Activated CD4-positive, alpha-beta memory T cell treated with anti-CD3 and anti-CD28 coated beads for 36 hours (primary cell): ENCODE measurements at places on chromosomes 6 and 20.

DNA sequence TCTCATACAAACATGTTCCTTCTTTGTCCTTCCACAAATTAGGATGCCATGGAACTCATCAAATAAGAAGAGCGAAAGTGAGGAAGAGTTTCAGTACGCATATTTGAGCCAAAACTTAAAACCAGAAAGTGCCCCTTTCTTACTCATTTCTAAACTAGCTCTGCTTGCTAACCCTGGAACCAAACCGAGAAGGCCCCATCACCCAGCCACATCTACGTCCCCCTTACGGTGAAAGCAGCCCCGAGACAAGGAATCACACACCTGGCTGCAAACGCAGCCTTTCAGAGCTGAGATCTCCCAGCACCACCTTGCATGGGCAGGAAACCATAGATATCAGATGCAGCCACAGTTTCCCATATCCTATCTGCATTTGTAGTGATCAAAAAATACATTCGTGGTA lies 28.5 kb downstream of the TRERF1 start:
- H3K36me3 ChIP-seq: no peaks in the 10 kb centered on the region
- DNase-seq: peak; percentile 74
- H3K4me3 ChIP-seq: peak overlapping the region; percentile 18
- H3K27me3 ChIP-seq: no peaks in the 10 kb centered on the region
- H3K4me1 ChIP-seq: peaks cover 57% of the 10 kb centered on the region
- peak overlapping the region; percentile 72 for H3K27ac ChIP-seq

- no peak overlapping the region for H3K27ac ChIP-seq
- no peaks in the 10 kb centered on the region for H3K27me3 ChIP-seq
- H3K4me1 ChIP-seq: no peaks in the 10 kb centered on the region
- H3K4me3 ChIP-seq: no peak overlapping the region
Observed at GRCh38 chr6:41098366-41098765, 25.6 kb downstream of the NFYA start.

GRCh38 chr6:142395266-142395665 lies 93.5 kb downstream of the ADGRG6 start:
- H3K27me3 ChIP-seq: peaks cover 18% of the 10 kb centered on the region
- peaks cover 17% of the 10 kb centered on the region for H3K4me1 ChIP-seq
- DNase-seq: no peak
- no peak overlapping the region for H3K4me3 ChIP-seq

DNA sequence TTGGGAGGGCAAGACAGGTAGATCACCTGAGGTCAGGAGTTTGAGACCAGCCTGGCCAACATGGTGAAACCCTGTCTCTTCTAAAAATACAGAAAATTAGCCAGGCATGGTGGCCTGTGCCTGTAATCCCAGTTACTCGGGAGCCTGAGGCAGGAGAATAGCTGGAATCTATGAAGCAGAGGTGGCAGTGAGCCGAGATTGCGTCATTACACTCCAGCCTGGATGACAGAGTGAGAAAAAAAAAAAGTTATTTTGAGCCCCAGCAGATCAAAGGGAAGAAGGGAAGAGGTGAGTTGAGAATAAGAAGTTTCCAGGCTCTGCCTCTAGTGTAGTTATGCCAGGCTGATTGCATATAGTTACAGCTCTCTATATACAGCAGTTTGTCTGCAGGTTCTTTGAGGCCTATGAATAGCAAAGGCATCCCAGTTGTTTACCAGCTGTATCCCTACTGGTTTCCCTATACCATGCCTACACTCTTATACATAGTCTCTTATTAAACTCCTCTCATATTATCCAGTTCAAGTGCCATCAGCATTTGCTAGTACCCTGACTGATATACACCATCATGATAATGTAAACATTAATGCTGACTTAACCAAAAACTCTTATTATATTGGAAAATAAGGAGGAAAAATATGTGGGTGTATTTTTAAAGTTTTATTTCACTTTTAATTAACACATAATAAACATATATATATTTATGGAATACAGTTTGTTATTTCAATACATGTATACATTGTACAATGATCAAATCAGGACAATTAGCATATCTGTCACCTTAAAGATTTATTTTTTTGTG lies 823.6 kb upstream of the ADGRB3 start:
- H3K4me3 ChIP-seq: no peak overlapping the region
- DNase-seq: no peak
- no peaks in the 10 kb centered on the region for H3K27me3 ChIP-seq
- H3K4me1 ChIP-seq: no peaks in the 10 kb centered on the region

DNA sequence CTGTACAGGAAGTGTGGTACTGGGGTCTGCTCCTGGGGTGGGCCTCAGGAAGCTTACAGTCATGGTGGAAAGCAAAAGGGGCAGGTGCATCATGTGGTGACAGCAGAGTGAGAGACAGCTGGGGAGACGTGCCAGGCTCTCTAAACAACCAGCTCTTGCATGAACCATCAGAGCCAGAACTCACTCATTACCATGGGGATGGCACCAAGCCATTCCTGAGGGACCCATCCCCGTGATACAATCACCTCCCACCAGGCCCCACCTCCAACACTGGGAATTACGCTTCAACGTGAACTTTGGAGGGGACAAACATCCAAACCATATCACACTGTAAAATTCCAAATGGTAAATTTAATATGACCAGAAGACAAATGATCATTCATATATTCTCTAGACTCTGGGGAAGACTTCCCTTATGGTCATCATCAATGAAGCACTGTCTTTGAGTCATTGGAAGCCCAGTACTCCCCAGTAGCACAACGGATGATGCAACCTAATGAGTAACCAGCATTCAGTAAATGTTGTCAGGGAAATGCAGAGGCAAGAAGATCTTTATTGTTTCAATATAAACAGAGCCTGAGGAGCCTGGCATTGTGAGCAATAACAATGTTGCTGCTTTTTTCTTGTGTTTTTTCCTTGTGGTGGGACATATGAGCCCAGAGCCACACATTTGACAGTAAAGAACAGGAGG lies 48.2 kb upstream of the RALY start:
- peaks cover 2% of the 10 kb centered on the region for H3K36me3 ChIP-seq
- peaks cover under 1% of the 10 kb centered on the region for H3K27me3 ChIP-seq
- H3K4me1 ChIP-seq: no peaks in the 10 kb centered on the region

DNA sequence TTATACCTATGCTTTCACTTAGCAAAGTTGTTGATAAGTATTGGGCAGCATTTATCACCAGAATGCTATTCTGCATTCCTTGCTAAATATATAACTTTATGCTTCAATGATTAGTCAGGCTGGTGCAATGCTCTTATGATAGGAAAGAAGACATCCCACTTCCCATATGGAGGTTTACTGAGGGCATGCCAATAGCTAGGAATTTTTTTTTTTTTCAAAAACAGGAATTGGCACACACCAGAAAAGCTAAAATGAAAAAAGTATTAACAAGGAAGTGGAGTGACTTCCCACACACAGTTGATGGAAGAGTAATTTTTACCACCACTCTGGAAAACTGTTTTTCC lies 90.8 kb downstream of the FRK start:
- no peak for DNase-seq
- no peak overlapping the region for H3K27ac ChIP-seq
- no peaks in the 10 kb centered on the region for H3K4me1 ChIP-seq
- no peaks in the 10 kb centered on the region for H3K36me3 ChIP-seq
- H3K4me3 ChIP-seq: no peak overlapping the region
- H3K27me3 ChIP-seq: peaks cover 1% of the 10 kb centered on the region
